ENCODE measurements at places on chromosomes 5 and 9. TPM values are rescaled to one million over a fixed set of nuclear protein-coding genes. Genes with fewer than 3 reads are reported as not detected.
A peak's percentile ranks its signal among the peaks of the same experiment; 100 is the strongest.

DNA sequence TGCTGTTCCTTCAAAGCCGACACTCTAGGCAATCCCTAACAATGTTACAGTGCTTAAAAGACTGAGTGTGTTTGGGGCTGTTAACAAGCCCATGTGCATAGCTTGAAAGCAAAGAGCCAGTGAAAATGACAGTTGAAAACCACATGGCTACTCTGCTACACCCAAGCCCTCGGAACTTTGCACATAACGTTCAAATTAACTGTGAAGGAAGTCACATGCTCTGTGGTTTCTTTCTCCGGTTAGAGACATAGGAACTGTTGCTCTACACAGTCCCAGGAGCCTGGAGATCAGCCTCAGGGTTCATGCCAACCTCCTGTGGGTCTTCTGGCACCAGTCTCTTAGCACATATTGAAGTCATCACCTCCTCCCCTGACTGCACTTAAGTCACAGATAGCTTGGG, 51.1 kb downstream of the C9orf152 start:
- DNase-seq = no peak
- H3K4me3 ChIP-seq = no peak overlapping the region
- H3K27me3 ChIP-seq = no peaks in the 10 kb centered on the region
- no peak overlapping the region for H3K27ac ChIP-seq
- H3K36me3 ChIP-seq = peaks cover 4% of the 10 kb centered on the region
- H3K4me1 ChIP-seq = 0 out of 2 replicates have a peak, but pooled peaks cover 3% of the 10 kb centered on the region

DNA sequence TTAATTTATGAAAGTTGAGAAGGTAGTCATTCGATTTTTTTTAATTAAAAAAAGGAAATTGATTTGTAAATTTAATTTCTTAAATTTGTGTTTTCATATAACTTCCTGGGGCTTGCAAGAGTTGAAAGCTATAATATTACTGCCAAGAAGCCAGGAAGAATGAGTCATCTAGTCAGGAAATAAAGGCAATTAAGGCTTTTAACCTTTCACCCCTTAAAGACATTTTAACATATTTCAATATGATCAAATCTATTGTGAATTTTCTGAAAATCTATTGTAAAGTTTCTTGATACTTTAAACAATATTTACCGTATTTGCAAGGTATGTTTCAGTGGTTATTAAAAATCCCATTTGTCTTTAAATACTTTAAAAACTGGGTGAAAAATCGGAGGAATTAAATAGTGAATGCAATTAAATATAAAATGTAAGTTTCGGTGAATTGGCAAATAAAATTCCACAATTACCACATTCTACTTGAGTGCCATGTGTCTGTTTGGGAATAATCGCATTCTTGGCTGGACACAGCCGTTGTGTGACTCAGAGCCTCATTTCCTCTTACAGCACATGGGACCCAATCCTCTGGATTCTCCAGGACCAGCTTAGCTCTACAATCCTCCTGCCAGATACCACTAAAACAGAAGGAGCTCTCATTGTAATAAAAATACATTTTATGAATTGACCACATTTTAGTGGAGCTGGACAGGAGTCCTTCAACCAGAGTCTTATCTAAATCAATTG, 310.7 kb downstream of the HCN1 start:
- H3K36me3 ChIP-seq = no peaks in the 10 kb centered on the region
- peak; percentile 64 for DNase-seq
- peaks cover 15% of the 10 kb centered on the region for H3K4me1 ChIP-seq
- H3K27ac ChIP-seq = peak overlapping the region; percentile 67
- no peaks in the 10 kb centered on the region for H3K27me3 ChIP-seq
- no peak overlapping the region for H3K4me3 ChIP-seq

- peak overlapping the region; percentile 89 for H3K27ac ChIP-seq
- DNase-seq = peak; percentile 91
- H3K4me1 ChIP-seq = peaks cover 30% of the 10 kb centered on the region
- H3K4me3 ChIP-seq = no peak overlapping the region
Observed at GRCh38 chr5:147310059-147310704, 75.4 kb downstream of the STK32A start.

DNA sequence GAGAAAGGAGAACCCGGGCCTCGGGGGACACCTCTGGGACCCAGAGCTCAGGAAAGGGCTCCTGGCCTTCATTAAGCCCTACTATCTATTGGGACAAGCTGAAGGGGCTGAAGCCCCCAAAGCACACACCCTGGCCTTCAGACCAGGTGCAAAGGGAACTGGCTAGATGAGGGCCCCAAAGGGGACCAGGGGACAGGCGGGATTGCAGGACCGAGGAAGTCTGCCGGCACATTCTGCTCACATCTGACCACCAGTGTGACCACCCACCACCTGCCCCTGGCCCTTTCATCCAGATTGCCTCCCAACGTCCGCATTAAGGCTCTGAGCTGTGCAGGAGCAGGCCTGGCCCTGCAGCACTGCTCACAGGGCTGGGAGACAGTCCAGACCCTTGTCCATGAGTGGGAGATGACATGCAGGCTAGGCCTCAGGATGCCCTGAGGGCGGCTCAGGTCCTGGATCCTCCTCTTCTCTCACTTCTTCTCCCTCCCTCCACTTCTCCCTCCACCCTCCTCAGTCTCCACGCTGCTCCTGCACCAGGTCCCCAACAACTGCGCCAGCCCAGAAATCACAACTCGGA, 19.2 kb downstream of the PSD2 start:
- H3K36me3 ChIP-seq = no peaks in the 10 kb centered on the region
- peaks cover 31% of the 10 kb centered on the region for H3K27me3 ChIP-seq
- H3K4me1 ChIP-seq = no peaks in the 10 kb centered on the region
- DNase-seq = no peak
- H3K4me3 ChIP-seq = no peak overlapping the region

- no peak overlapping the region for H3K4me3 ChIP-seq
- H3K36me3 ChIP-seq = peaks cover 54% of the 10 kb centered on the region
- H3K27me3 ChIP-seq = no peaks in the 10 kb centered on the region
- no peak overlapping the region for H3K27ac ChIP-seq
- H3K4me1 ChIP-seq = peaks cover under 1% of the 10 kb centered on the region
Observed at GRCh38 chr5:181235689-181236366, 7.9 kb downstream of the RACK1 start.

The PITX1 gene
- 40.8 TPM for total RNA-seq

All from PC-3 (cell line).